Neural crest cell (in vitro differentiated cells): ENCODE measurements at places on chromosomes 5 and 9.

DNA sequence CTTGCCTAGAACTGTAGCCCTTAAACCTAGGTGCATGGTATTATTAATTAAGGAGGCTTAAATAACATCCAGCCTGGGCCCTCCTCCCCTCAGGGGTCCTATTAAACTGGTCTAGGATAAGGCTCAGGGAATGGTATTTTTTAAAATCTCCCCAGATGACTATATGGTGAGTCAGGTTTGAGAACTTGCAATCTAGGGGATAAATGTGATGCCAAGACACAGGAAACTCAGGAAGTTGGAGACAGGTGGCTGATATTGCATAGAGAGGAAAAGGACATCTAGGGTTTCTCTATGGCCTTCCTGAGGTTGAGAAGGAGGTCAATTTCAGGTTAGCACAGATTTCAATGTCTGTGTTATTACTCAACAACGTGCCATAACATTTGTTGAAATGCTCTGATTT, 581.0 kb downstream of the TLE1 start:
- no peak for DNase-seq

GRCh38 chr5:58407042-58407719, 52.7 kb downstream of the PLK2 start:
- no peak for DNase-seq

DNA sequence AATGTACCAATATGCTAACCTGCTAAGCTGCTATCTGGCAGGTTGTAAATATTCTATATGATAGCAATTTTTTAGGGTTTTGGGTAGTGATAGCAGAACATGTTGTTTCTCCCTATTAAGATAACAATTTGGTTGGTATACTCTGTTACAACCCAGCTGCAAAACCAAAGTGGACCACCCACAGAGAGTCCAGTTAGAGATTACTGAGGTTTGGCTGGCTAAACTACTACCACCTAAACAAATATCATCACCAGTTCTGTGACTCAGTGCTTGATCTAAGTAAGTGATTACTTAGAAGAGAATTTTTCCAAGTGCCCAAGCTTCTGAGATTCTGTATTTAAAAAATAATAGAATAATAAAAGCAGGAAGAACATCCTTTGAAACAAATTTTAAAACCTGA, 72.3 kb downstream of the XRCC4 start:
- no peak for DNase-seq

DNA sequence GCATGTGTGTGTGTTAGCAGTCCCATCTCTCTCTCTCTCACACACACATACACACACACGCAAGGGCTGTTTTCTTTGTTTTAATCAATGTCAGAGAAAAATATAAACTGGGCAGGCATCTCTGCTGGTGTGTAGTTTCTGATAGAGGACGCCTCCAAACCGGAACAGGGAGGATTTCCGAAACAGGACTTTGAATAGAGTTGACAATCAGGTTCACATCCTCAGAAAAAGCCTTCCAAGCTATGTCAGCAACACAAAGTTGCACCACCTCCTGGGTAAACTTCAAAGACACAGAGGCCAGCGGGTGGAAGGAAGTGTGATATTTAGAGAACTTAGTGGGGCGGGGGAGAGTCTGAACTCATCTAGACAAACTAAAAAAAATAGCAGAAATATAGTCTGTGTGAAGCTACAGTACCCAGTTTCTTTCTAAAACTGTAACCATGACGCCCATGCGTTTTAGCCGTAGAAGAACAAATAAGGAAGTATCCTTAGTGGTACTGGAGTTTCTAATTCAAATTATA, 1.2 kb downstream of the ST8SIA4 start:
- DNase-seq: no peak

GRCh38 chr5:111153483-111153882, 61.3 kb downstream of the WDR36 start:
- no peak for DNase-seq

GRCh38 chr5:97041239-97041638, 101.2 kb downstream of the LIX1 start:
- no peak for DNase-seq

- DNase-seq: no peak
Observed at GRCh38 chr5:3654515-3654914, 58.9 kb downstream of the IRX1 start.

DNA sequence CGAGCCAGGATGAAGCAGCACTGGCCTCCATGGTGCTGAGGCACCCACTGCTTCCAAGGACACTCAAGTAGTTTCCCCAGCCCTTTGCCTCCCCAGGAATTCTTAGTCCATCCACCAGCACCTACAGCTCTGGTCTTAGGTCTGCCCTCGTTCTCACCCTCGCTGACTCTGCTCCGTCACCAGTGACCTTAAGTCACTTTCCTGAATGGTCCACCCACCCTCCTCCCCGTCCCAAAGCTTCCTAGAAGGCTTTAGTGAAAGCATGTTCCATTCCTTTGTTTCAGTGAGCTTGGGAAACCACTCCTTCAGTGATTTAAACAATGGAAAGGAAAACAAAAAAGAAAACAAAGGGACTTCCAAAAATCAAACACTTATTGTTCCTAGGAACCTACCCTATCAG, 54.6 kb upstream of the MAP3K1 start:
- no peak for DNase-seq
